ENCODE measurements at places on chromosomes 2 and 18.

DNA sequence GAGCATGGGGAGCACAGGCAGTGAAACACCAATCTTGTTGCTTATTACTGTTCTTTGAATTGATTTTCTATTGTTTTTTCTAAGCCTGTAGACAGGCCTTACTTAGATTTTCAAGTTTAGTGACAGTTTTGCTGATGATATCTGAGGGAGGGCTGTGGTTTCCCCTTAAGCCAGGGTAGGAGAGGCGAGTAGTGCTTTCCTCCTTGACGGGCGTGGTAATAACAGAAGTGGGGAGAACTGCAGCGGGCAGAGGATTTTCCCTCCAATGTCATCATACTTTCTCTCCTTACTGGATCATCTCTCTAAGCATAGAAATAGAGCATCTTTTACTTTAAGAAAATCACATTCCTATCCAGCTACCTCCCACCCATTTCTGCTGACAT lies 314.4 kb downstream of the ALK start:
- DNase-seq = no peak

- no peak for DNase-seq
Observed at GRCh38 chr2:224611938-224612337, 26.8 kb upstream of the CUL3 start.

- no peak for DNase-seq
Observed at GRCh38 chr2:237980087-237980486, 13.3 kb downstream of the UBE2F start.

- DNase-seq = no peak
Observed at GRCh38 chr2:152587187-152587947, 129.9 kb downstream of the PRPF40A start.

DNA sequence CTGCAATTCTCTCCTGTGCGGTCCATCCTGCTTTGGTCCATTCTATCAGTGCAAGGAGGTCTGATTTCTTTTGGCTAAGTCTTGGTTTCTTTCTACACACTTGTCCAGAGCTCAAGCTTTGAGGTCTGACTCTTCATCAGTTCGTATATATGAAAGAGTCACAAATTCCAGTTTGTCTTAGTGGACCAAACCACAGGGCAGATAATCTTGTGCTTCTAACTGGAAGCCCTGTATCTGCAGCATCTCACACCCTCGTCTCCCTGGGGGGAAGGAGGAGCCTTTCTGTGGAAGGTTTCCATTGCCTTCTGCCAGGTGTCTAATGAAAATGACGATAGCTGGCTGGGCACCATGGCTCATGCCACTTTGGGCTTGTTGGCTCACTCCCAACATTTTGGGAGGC lies 148.5 kb downstream of the SPP2 start:
- no peak for DNase-seq

GRCh38 chr2:134884435-134884834 lies 34.2 kb upstream of the CCNT2 start:
- DNase-seq = no peak

DNA sequence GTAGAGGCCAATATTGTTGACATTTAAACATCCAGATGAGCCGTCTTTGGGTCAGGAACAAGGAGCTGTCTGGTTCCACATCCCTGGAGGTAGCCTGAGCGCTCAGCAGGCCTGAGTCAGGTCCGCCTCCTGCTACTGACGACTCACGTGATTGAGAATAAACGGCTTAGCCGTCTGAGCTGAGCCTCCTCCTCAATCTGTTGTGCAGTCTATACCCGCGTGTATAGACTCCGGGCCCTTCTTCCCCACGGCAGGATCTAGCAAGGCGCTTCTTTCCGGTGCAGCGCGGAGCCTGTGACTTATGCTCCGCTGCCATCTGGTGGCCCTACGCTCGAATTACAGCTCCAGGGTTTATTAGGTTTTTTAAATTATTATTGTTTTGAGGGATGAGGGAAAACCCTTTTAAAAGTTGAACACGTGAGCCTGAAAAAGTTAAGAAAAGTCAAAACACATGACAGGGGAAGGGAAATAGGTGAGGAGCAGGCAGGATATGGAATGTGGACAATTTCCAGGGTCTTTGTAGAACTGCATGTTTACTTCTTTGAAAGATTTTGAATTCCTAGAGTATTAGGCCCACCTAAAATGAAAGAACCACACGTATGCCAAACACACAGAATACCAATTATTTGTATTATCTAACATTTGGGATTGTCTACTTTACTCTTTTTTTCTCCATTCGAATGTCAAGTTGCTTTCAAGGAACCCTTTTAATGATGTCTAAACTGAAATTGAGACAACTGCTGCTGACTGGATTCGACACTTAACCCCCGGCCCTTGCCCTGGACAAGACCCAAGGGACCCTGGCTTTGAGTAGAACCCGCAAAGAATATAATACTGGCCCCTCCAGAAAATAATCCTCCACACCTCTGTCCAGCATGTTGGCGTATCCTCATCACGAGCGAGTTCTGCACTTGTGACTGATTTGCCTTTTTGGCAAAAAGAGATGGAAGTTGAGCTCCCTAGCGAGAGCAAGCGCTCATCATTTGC lies 112.4 kb upstream of the ZNF236 start:
- DNase-seq = peak; percentile 56

GRCh38 chr2:65985986-65986385 lies 448.9 kb upstream of the MEIS1 start:
- DNase-seq = no peak

- no peak for DNase-seq
Observed at GRCh38 chr18:9296233-9297006, 38.2 kb upstream of the TWSG1 start.

DNA sequence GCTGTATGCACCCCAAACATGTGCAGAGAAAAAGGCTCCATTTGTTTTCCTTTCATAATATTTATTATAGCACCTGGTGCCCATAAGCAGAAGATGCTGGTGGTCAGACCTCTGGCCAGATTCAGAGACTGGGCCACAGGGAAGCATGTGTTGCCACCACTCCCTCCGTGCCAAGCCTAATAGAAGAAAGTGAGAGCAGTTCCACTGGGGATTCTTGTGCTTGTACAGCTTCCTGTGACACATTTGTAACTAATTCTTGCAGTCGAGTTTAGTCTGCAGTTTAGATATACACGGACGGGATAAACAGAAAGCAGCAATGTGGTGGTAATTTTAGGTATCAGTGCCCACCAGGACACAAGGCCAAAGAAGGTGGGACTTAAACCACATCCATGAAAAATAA lies 135.4 kb upstream of the PIEZO2 start:
- no peak for DNase-seq

DNA sequence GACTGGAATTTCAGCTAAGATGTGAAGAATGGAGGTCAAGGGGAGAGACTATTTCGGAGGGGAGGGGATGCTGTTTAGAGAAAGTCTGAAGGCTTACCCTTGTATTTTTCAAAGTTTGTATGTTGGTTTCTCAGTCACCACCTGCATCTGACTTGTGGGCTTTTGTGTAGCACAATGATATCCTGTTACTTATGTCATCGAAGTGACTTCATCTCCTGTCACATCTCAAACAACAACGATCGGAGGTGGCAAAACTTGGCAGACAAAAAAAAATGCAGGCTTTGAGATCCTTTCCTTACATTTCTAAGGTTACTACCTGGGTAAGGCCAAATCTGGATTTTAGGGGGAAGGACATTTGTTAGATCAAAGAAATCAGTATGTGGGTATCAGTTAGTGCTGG lies 11.7 kb upstream of the CXCR4 start:
- no peak for DNase-seq

- DNase-seq = no peak
Observed at GRCh38 chr18:36481201-36481657, 183.7 kb downstream of the FHOD3 start.

- no peak for DNase-seq
Observed at GRCh38 chr2:128781585-128782385, 463.1 kb upstream of the HS6ST1 start.

GRCh38 chr2:190804182-190804795 lies 76.3 kb upstream of the GLS start:
- DNase-seq = no peak

DNA sequence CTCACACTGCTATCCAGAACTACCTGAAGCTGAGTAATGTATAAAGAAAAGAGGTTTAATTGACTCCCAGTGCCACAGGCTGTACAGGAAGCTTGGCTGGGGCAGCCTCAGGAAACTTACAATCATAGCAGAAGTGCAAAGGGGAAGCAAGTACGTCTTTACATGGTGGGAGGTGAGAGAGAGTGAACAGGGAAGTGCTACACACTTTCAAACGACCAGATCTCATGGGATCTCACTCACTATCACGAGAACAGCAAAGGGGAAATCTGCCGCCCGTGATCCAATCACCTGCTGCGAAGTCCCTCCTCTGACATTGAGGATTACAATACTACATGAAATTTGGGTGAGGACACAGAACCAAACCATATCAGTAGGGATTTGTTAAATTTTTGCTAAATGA lies 150.4 kb upstream of the NXPH2 start:
- no peak for DNase-seq

DNA sequence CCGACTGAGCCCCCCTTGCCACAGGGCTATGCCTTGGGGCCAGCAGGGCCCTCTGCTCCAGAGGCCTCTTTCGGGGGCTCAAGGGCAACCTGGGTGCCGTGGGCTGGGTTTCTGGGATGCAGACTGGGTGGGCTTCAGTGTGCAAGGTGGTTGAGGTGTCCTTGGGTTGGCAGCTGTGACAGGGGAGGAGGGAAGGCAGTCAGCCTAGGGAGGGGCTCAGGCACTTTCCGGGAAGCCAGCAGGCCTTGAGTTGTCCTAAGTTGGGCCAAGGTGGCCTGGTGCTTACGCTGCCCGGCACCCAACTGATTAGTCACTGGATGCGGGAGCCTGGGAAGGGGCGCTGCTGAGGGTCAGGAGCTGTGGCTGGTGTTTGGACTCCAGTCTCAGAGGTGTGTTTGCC lies 199.5 kb downstream of the TWIST2 start:
- DNase-seq = no peak

DNA sequence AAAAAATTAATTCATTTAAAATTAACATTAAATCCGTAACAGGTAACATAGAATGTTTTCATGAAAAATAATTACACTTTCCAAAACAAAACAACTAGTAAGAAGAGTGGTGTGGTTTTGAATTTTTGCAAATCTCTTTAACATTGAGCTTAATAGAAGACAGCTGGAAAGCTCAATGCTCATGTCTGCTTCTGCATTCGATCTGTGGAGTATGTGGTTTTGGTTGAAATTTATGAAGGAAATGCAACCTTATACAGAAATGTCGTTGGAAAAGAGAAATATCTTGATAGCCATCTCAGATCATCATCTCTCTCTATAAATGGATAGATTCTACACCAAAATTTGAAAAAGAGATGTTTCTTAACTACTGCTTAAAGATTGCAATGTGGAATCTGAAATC lies 17.3 kb upstream of the FHL2 start:
- no peak for DNase-seq

DNA sequence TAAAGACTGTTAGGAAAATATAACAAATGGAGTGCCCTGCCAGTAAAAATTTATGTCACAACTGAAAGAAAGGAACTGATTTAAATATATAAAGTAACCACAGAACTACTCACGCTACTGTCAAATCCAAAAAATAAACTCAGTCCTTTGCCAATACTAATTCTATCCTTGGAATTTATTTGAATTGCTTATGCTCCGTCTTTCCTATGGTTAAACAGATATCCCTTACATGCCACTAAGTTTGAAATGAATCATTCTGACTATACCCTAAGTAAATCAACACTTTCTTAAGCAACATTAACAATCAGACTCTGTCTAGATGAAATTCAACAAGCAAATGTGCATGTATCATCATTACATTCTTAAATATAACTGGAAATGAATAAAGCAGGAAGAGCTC lies 9.8 kb downstream of the HNRNPLL start:
- DNase-seq = no peak

GRCh38 chr2:170324640-170325046 lies 146.7 kb downstream of the MYO3B start:
- DNase-seq = peak; percentile 20

DNA sequence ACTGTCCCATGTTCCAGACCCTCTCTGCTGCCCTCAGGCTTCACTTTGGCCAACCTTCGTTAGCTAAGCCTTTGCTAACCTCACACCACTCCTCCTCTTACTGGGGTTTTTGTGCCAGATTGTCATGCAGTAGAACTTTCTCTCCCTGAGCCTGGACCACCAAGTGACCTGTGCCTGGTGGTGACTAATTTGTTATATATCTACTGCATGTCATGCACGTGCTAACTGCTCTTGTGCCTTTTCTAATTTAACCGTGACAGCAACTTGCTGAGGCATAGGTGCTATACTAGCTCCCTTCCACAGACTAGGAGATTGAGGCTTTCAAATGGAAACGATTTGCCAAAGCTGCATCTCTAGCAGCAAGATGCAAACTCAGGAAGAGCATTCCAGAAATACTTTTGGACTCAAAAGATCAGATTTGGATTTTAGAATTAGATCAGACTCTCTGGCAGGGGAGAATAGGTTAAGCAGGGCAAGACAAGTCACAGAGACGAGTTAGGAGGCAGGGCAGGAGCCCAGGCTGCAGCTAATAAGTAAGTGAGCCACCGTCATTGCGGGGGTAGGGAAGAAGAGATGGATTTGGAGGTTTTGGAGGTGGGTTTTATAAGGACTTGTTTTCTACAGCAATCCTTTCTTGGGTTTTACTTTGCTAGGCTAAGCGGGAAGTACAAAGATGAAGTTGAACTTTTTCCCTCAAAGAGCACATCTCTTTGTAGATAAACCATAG lies 1.8 kb downstream of the PPP1R7 start:
- DNase-seq = no peak

- DNase-seq = no peak
Observed at GRCh38 chr2:22737144-22737543, 647.8 kb upstream of the KLHL29 start.

- DNase-seq = no peak
Observed at GRCh38 chr2:186841940-186842339, 7.0 kb downstream of the ZSWIM2 start.

DNA sequence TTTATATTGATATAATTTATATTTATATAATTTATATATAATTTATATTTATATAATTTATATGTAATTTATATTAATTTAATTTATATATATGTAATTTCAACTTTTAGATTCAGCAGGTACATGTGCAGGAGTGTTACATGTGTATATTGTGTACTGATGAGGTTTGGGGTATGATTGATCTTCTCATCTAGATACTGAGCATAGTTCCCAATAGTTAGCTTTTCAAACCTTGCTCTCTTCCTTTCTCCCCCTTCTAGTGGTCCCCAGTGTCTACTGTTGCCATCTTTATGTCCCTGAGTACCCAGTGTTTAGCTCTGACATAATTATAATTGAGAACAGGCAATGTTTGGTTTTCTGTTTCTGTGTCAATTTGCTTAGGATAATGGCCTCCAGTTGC lies 1335.3 kb upstream of the CDH2 start:
- DNase-seq = no peak

DNA sequence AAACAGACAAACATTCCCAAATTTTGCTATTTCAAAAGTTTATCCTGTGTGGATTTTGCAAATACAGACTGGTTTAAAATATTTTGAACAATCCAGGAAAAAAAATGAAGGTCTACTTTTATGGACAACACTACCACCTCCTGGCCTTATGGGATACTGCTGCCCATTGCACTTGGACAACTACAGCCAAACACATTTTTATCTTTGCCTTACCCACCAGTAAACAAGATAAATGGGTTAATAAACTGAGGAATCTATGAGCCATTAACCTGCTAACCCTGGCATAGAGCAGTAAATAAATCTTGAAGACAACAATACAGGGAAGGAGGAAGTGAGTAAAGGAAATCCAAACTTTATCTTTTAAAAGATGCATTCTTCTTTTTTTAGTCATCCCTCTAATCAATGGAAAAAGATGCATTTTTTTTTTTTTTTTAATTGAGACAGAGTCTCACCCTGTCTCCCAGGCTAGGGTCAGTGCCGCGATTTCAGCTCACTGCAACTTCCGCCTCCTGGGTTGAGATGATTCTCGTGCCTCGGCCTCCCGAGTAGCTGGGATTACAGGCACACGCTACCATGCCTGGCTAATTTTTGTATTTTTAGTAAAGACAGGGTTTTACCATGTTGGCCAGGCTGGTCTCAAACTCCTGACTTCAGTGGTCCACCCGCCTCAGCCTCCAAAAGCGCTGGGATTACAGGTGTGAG lies 2.1 kb upstream of the SPIRE1 start:
- peak; percentile 7 for DNase-seq

Measured in NCI-H1048 (cell line).